ENCODE measurements at places on chromosomes 4 and X. TPM values are rescaled to one million over a fixed set of nuclear protein-coding genes. Genes with fewer than 3 reads are reported as not detected.

The PI4K2B gene
- total RNA-seq = 19.3 TPM

The MAP3K15 gene
- total RNA-seq = under 0.01 TPM

The FAM47A gene
- total RNA-seq = not detected

The TLR8 gene
- not detected for total RNA-seq

The FGG gene
- total RNA-seq = not detected

The TCEAL5 gene
- total RNA-seq = not detected

The ALB gene
- 0.34 TPM for total RNA-seq

The ASB9 gene
- total RNA-seq = 2.0 TPM

The GSX2 gene
- total RNA-seq = not detected

The RIPPLY1 gene
- total RNA-seq = not detected

The RRH gene
- not detected for total RNA-seq

The CFP gene
- total RNA-seq = under 0.01 TPM

The WWC2 gene
- total RNA-seq = 11.6 TPM

The MAGEA12 gene
- not detected for total RNA-seq

The MAGEA9B gene
- total RNA-seq = not detected

The AFF2 gene
- 0.17 TPM for total RNA-seq

The NAA11 gene
- not detected for total RNA-seq

The SPANXD gene
- total RNA-seq = not detected

The CC2D2A gene
- 25.9 TPM for total RNA-seq

The JAKMIP1 gene
- total RNA-seq = not detected

The RELL1 gene
- 30.9 TPM for total RNA-seq

The SLC10A4 gene
- total RNA-seq = not detected

The NHS gene
- 11.6 TPM for total RNA-seq

The SPOCK3 gene
- 1.0 TPM for total RNA-seq

The LRP2BP gene
- total RNA-seq = 0.34 TPM

The AIFM1 gene
- 17.1 TPM for total RNA-seq

The F8A2 gene
- total RNA-seq = not detected

The C4orf54 gene
- not detected for total RNA-seq

The TCEAL3 gene
- total RNA-seq = 12.3 TPM

The HTN1 gene
- not detected for total RNA-seq

The SPANXN3 gene
- not detected for total RNA-seq

The TENT5D gene
- not detected for total RNA-seq

The DKC1 gene
- total RNA-seq = 33.1 TPM

The EDA gene
- total RNA-seq = 0.34 TPM

The MAGEB2 gene
- not detected for total RNA-seq

The CLNK gene
- not detected for total RNA-seq

The ARAF gene
- 33.0 TPM for total RNA-seq

The SLC10A6 gene
- not detected for total RNA-seq

The NHSL2 gene
- 0.84 TPM for total RNA-seq

The AMTN gene
- not detected for total RNA-seq

The CLIC2 gene
- total RNA-seq = not detected

The FAM9C gene
- not detected for total RNA-seq

The CTAG2 gene
- 2.7 TPM for total RNA-seq
